SW 1271 (cell line): ENCODE measurements at places on chromosomes 7 and 10.

GRCh38 chr10:62583876-62584615, 209.9 kb downstream of the ZNF365 start:
- no peak for DNase-seq

DNA sequence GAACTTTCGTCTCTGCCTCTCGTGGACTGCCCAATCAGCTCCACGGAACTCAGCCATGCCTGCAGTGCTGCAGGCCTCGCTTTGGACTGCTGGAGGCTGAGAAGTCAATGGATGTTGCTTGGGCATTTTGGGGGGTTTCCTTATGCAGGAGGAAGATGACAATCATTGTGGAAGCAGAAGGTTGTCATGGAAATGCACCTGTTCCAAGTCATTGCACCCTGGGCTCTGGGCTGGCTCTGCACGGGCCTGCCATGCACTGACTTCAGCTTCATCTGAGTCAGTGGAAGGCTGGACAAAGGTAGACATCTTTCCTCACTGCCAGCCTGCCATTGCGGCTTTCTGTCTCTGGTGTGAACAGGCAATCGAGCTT, 217.3 kb downstream of the RPS24 start:
- no peak for DNase-seq

DNA sequence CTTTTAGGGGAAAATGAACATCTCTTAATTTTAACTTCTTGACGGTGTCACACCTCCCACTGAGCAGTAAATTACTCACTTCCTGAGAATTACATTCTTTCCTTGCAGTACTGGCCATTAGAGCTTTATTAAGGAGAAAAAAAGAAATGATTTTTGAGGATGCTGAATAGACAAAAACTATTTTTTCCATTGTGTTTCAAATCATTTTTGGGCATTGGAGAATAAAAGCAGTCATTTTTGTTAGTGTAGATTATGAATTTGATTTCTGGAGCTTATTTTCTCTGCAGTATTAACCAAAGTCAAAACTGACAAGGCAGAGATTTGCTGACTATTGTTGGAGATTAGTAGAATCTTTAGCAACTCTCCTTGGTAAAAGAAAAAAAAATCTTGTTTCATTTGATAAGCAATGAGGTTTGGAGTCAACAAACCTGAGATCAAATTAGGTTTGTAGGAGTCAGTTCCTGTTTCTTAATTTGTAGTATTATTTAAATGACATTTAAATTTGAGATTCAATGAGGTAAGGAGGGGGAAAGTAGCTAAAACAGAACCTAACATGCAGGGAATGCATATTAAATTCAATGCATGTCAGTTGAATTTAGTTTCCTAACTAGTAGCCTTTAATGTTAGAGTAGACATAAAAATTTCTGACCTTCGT, 70.6 kb downstream of the AP3M1 start:
- peak; percentile 72 for DNase-seq

- DNase-seq: no peak
Measured at GRCh38 chr10:804787-805619, 115.5 kb upstream of the DIP2C start.

DNA sequence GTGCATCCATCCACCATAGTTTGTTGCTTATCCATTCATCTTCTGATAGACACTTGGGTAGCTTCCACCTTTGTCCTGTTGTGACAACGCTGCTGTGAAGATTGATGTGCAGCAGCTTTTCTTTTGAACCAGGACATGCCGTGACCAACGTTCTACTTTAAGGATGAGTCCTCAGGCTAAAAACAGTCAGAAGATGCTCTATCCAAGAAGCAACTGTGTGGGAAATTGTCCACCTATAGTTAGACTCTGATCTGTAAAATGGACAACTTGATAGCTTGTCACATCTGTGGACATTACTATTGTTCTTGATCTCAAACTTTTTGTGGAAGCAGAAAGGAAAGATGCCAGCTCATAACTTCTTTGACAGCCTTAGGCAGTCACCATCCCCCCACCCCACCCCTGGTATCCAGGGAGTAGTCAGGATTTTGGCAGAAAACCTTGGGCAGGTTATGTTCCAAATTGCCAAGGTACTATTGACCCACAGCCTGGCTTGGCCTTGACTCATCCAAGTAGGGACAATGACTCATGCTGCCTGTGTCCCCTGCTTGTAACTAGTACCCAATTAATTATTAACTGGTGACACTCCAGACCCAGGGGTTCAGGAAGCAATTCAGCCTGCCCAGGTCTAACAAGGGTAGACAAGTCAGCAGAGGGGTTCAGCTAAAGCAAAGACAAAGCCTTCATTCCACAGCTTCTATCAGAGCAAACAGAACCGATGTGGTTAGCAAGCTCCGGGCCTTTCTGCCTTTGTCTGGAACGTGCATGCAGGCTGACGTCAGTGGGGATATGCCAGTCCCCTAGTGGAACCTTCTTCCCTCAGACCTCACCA, 99.6 kb upstream of the ANLN start:
- no peak for DNase-seq

GRCh38 chr7:4775848-4776623, 613 bp downstream of the AP5Z1 start:
- no peak for DNase-seq

- DNase-seq: no peak
Measured at GRCh38 chr7:55591282-55591931, 19.1 kb upstream of the VOPP1 start.

GRCh38 chr7:147586526-147586925, 1004.0 kb upstream of the C7orf33 start:
- no peak for DNase-seq

DNA sequence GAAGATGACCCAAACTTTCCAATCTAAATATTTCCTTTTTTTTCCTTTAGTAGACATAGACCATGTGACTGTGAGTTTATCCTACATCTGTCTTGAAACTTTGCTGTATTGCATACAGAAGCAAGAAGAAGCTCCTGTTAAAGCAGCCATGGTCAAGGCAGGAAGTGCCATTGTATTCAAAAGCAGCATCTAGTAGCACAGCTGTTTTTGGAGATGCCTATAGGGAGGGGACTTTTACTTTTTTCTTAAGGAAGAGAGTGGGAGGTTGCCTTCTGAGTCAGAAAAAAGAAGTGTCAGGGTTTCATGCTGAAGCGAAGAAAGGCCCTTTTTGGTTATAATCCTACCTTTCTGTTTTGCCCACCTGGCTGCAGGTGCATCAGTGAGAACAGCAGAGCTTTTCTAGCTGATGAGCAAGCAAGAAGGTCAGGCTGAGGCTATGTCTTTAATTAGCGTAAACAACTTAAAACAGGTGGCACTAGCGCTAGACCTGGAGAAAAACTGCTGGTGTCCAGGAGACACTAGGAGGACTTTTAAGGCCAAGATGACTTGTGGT, 234.1 kb upstream of the AGK start:
- DNase-seq: no peak

GRCh38 chr7:2761801-2762497, 73.9 kb downstream of the AMZ1 start:
- DNase-seq: no peak

DNA sequence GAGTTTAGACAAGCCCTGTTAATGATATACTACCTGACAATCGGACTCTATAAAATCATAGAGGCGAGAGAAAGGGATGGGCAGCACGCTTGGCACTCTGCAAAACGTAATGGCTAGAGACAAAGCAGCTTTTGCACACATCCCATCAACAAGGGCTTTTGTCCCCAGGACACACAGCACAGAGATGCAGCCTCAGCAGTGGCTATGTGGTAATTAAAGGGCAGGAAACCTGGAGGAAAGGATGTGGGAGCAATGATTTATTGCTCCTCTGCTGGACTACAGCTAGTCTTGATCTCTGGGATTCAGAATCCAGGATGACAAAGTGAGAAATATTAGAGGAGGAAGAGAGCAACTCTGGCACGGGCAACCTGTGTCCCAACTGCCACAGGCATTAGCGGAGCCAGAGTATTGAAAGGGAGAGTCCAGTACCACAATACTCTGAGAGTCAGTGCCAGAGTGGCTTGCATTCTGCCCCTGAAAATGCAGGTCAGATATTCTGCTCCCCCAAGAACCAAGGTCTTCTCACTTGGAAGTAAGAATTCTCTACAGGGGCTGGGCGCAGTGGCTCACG, 96.5 kb downstream of the ARMH3 start:
- no peak for DNase-seq

DNA sequence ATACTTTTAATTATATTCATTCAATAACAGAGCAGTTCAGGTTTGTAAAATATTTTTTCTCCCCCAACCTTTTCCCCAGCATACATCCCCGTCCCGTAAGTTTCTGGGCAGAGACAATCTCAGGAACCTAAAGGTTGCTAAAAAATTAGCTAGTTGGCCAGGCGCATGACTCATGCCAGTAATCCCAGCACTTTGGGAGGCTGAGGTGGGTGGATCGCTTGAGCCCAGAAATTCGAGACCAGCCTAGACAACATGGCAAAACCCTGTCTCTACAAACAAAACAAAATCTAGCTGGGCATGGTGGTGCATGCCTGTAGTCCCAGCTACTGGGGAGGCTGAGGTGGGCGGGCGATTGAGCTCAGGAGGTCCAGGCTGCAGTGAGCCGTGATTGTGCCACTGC, 40.2 kb downstream of the TCF7L2 start:
- DNase-seq: no peak

DNA sequence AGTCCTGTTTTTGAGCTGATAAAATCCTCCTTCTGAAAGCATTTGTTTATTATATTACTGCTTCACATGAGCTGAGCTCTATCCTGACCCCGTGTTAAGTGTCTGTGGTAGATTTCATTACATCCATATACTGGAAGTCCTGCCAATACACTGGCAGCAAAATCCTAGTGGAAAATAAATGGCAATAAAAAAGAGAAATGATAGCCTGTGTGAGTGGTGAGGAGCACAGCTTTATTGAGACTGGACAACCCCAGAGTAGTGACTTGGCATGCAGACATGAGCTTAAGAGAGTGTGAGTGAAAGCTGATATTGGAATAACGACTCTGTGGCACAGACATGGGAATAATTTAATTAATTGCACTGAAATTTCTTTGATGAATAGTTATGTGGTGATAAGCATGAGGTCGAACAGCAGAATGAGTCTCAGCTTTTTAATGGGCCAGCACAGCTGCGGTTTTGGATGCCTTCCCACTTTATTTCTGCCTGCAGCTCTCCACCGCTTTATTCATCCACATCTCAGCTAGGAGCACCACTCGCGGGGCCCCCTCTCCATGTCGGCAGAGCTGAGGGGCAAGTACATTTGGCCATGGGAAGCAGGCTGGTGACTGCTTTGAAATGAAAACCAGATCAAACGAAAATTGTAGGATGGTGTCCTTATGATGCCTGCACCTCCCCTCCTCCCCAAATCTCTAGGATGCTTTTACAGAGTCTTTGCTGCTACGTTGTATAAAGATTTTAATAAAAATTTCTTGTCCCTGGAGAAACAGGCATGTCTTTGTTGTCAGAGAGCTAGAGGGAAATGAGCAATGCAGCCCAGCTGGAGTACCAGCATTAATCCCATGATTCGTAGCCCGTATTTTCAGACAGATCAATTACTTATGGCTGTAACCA, 494.3 kb downstream of the AUTS2 start:
- no peak for DNase-seq

- DNase-seq: no peak
Measured at GRCh38 chr7:68547799-68548198, 1050.5 kb upstream of the AUTS2 start.

GRCh38 chr10:43926371-43926770, 277.7 kb upstream of the ZNF32 start:
- DNase-seq: no peak

DNA sequence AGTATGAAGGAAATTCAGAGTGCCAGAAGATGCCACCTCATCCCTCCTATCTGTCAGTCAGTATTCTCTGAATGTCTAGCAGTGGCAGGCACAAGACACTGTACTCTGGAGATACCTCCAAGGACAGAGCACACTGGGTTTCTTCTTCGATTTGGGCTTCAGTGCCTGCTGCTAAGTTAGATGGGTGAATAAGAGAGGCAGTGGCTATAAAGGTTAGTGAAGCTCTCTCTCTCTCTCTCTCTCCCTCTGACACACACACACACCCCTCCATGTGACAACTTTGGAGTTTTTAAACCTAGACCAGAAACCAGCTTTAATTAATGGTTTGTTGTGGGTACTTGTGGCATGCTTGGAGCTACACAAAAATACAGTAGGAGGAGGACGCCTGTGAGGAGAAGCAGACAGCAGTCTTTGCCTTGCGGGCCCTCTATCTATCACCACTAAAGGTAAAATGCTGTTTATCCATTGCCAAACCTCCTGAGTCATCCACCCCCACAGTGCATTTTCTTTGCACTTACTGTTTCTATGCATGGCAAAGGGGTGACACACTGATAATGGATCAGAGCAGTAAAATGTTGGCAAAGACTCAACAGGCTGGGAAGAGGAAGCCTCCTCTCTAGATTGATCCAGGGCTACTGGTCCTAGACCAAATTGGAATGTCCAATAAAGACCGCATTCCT, 102.5 kb downstream of the TRIL start:
- DNase-seq: no peak

- no peak for DNase-seq
Measured at GRCh38 chr10:70907637-70908405, 19.5 kb upstream of the PCBD1 start.

GRCh38 chr7:132709971-132710567, 133.8 kb upstream of the PLXNA4 start:
- DNase-seq: no peak

DNA sequence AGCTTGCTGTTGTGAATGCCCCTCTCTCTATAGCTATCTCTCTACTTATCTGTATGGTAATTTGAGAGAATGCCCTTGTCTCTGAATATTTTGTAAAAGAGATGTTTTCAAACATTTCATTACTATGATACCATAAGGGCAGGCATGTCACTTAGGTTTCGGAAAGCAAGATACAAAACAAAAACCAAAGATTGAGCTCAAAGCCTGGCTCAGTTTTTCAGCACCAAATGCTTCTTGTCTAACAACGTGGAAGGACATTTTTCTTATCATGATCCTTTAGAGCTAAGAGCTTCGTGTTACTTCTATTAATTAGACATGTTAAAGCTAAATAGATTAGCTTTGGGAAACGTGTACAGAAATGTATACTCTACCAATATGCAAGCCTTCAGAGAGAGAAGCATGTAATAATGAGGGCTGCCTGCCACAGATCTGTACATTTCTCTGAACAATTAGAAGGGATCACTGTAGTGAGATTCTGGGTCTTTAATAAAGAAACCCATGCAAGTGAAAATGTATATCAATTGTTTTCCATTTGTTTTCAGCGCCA, 148.9 kb downstream of the ARID5B start:
- no peak for DNase-seq

- DNase-seq: no peak
Measured at GRCh38 chr7:70693686-70694433, 438.1 kb upstream of the GALNT17 start.

- no peak for DNase-seq
Measured at GRCh38 chr7:21953781-21954180, 8.1 kb upstream of the CDCA7L start.

DNA sequence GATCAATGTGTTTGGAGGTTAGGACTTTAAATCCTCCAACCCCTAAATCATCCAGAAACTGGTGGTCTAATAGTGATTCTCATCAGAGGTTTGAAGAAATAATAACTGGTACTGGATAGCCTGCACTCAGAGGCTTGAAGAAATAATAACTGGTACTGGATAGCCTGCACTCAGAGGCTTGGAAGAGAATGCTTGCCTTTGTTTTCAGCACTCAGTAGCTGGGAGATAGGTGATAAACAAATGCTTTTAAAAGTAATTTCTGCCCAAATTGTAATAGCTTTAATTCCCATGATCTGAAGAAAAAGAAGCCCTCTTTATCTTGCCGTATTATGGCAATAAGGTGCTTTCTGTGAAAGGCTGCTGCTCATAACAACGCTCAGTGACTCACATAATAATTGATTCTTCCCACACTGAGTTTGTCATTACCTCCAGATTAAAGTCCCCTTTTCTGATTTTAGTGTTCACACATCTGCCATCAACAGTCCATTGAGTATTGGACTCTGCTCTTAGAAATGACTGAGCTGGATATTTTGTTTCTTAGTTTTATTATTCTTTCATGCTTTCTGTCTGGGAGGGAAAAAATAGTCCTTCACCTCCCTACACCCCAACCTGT, 112.3 kb upstream of the PHYHIPL start:
- DNase-seq: no peak
